Activated naive CD4-positive, alpha-beta T cell treated with anti-CD3 and anti-CD28 coated beads for 36 hours (primary cell): ENCODE measurements at places on chromosomes 4 and X. TPM values are rescaled to one million over a fixed set of nuclear protein-coding genes. Genes with fewer than 3 reads are reported as not detected.

DNA sequence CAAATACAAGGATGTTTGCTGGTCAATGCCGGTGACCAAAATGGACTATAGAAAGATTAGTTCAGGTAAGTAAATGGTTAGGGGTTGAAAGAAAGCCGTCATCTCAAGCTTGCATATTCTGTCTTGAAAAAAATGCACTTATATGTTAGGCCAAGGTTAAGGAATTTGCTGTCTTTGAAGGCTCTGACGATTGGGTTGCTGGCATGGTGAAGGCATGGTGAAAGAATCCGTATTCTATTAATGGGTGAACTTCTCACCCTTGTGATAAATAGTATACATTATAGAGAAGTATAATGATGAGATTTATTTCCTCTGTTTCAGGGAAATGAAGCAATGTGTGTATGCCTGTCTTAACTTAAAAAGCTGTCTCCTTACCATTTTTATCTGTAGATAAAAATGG lies 132.6 kb downstream of the ADGRL3 start:
- no peak for DNase-seq

DNA sequence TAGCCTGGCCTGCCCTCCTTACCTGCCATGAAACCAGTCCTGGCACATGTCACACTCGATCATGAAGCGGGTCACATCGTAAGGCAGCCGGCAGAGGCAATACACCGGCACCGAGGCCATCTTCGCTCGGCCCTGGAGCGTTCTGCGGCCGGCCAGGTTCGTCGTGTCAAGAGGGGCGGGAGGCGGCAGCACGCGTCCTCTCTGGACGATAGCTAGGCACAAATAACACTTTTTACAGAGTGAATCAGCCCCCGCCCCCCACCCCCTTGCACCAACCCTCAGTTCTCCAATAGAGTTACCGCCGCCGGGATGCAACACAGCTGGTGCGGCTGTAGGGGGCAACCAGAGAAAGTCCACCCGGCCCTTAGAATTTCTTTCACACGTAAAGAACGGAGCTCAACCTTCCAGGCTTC lies 1.7 kb downstream of the PHF8 start:
- DNase-seq = peak; percentile 63

GRCh38 chr4:174316546-174316945 lies 32.8 kb downstream of the CEP44 start:
- DNase-seq = no peak

GRCh38 chr4:139622901-139623381 lies 42.7 kb upstream of the MGST2 start:
- no peak for DNase-seq

GRCh38 chrX:17414027-17414658 lies 39.1 kb downstream of the NHS start:
- DNase-seq = no peak

- no peak for DNase-seq
Measured at GRCh38 chrX:39982948-39983347, 114.8 kb downstream of the BCOR start.

DNA sequence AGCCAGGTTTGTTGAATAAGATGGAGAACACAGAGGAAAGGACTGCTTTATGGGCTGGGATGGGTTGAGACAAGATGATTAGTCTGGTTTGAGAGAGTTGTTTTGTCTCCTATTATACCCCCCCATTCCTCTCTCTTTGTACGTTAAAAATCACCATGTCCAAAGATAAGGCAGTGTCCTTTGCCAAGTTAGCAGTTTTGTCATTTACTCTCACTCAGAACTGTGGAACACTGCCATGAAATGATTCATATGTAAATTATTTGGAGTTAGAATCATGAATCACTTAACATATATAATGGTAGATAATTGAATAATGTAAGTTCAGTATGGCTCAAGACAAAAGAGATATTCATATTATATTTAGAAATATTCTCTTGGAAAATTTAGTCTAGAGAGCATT lies 151.3 kb downstream of the DCLK2 start:
- DNase-seq = no peak

DNA sequence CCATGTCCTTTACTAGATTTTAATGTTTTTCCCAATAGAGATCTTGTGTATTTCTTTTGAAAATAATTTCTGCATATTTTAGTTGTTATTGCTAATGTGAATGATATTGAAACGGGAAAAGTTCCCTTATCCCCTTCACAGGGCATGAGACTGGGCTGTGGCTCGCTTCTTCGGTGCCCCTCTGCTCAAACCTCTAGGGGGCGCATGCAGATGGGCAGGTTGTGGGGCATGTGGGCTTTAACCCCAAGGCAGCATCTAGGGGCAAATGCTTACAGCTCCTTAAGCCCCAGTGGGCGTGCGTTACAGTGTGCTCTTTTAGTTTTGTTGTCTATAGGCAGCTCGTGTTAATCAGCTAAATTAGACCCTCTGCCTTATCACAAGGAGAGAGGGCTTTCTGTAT lies 194.7 kb downstream of the OPHN1 start:
- DNase-seq = no peak

- DNase-seq = no peak
Measured at GRCh38 chrX:108029928-108030711, 14.7 kb upstream of the VSIG1 start.

- no peak for DNase-seq
Measured at GRCh38 chr4:142418697-142419096, 427.4 kb downstream of the INPP4B start.

DNA sequence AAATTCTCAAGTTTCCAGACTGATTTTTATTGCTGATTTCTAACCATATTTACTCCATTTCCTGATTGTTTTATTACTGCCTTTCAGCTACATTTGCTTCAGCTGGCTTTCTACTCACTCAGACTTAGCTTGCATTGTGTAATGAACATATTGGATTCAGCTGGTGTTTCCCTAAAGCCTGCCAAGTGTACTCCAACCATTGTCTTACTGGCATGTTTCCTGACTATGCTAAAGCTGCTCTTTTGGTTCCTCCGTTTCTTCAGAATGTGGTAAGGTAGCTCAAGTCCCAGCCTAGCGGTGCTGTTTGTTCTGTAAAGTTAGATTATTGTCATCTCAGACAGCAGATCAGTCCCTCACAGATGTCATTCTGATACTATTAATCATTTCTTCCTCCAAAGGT lies 53.1 kb upstream of the GLRA2 start:
- no peak for DNase-seq

DNA sequence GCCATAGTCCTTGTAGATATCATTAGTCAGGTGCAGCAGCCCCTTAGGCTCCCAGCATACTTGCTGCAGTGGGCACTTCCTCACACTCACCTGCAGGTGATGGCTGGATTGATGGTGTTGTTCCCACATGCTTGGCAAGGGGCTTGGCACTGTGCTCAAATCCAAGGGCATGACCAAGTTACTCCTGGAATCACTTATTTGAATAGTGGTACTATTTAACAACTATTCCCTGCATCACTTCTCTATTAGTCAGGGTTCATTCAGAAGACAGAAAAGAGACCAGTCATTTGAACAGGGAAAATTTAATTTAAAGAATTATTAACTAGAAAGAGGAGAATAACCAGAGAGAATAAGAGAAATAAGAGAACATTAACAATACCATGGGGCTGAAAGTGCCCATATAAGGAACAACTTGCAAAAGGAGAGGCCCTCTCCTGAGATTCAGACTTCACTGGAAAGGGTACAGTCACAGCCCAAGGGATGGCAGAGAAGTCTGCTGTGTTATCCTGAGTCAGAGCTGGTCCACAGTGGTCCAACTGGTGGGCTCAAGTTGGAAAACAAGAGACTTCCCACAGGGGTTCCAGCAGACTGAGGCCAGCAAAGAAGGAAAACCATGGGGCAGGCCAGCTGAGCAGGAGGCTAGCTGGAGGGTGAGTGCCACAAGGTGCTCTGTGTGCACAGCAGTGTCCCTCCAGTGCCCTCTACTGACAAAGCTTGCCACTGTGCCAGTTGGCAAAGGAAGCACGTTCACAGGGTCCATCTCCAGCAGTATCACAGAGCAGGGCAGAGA lies 9.8 kb downstream of the SPP1 start:
- peak; percentile 63 for DNase-seq

DNA sequence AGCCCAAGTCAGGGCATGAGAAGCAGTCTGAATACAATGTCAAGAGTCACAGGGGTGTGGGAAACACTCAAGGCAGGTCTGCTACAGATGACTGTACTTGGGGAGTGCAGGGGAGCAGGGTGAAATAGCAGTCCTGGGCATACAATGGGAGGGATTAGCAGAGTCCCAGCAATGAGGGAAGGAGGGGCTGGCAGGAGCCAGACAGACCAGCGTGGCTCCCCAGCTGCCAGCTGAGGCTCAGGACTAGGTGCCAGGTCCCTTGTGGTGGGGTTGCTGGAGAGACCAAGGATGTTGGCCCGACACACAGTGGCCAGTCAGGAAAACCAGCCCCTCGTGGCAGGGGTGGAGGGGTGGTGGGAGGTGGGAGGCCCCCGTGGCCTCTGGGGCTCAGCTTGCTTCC lies 86.6 kb downstream of the RTL5 start:
- no peak for DNase-seq

DNA sequence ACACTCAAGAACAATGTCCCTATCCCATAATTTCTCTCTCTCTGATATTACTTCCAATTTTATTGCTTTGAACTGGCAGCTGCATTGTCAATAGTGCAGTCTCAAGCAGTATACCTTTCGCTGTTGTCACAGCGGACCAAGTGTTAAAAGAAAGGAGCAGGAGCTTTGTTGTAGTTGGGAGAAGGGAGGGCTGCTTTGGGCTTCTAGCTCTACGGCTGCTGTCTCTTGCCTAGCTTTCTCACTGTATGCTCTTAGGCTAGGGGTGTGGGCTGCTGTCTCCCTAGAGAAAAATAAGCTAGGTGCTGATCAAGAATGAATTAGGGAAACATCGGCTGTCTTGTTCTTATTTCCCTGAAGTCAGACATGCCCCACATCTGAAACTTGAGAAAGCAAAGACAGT lies 52.5 kb downstream of the TRPC5OS start:
- DNase-seq = no peak

DNA sequence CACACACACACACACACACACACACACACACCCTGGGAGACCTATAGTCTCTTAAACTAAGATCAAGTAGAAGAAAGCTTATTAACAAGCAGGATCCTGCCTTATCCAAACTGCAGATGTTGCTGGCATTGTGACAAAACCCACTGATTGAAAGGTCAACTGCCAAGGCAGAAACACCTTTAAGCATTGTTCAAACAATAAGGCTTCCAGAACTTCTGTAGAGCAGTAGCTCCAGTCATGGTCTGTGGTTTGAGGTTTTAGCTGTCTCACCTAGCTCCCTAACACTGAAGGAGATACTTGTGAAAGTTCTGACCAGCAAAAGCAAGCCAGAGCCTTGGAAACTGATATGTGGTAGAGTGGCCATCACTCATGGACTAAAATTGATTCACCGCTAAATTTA lies 59.8 kb downstream of the PTCHD1 start:
- no peak for DNase-seq

- DNase-seq = no peak
Measured at GRCh38 chrX:109352066-109352588, 129.8 kb downstream of the GUCY2F start.

GRCh38 chr4:35970366-35970960 lies 273.9 kb downstream of the ARAP2 start:
- no peak for DNase-seq

DNA sequence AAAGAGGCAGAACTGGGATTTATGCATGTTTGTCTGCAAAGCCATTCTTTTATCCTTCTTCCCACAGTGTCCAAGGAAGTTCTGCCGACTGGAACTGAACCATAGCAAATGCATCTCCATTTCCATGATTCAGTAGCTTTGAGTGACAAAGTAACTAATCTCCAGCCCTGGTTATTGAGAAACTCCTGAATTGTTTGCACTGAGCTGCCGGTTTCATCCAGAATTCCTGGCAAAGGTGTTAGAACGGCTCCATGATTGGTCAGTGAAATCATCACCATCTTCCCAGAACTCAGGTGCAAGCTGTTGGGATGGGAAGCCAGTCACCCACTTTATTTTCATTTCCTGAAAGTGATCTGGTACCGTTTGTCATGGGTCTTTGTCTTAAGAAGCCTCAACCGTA lies 47.0 kb upstream of the SLC34A2 start:
- no peak for DNase-seq

- peak; percentile 64 for DNase-seq
Measured at GRCh38 chrX:104270916-104271512, 16.3 kb upstream of the ESX1 start.

- no peak for DNase-seq
Measured at GRCh38 chr4:79673898-79674297, 265.9 kb upstream of the GK2 start.

- DNase-seq = no peak
Measured at GRCh38 chr4:20617678-20618396, 82.4 kb upstream of the PACRGL start.

Gene TMEM128
- 22.0 TPM for total RNA-seq

Gene MAGEA2
- total RNA-seq = not detected

Gene HS6ST2
- 0.98 TPM for total RNA-seq

Gene VGLL1
- total RNA-seq = not detected

Gene MAB21L2
- total RNA-seq = not detected

Gene TCP11X2
- not detected for total RNA-seq

Gene MAGEA10
- total RNA-seq = not detected

Gene IGFBP7
- total RNA-seq = 0.17 TPM

Gene OTUD5
- total RNA-seq = 69.1 TPM

Gene TMPRSS11F
- total RNA-seq = not detected

Gene NMU
- not detected for total RNA-seq

Gene RNF128
- not detected for total RNA-seq

Gene DCAF8L2
- total RNA-seq = not detected

Gene CXCR3
- total RNA-seq = 2.5 TPM

Gene TMEM271
- not detected for total RNA-seq
